Stimulated activated CD4-positive, alpha-beta T cell treated with anti-CD3 and anti-CD28 coated beads, Interleukin-1b, Interleukin-23, amount 100 ng/mL, for 4 hours (primary cell): ENCODE measurements at places on chromosomes 7 and 10.

GRCh38 chr7:143050931-143051330 lies 1.2 kb upstream of the OR6V1 start:
- no peak for DNase-seq

GRCh38 chr10:43194266-43194665 lies 56.0 kb downstream of the CSGALNACT2 start:
- no peak for DNase-seq

DNA sequence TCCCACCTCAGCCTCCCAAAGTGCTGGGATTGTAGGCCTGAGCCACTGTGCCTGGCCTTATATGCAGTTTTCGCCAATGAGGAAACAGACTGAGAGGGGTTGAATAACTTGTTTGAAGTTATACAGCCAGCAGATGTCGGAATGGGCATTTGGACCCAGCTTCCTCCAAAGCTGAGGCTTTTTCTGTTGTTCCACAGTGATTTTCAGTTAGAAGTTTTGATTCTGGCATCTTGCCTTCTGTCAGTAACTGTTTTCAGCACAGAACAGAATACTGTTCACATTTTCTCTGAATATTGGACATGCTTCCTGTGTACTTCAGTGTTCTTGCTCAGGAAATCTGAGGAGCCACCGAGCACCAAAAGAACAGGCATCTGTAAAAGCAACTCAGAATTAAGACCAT lies 287.2 kb downstream of the CAMK1D start:
- no peak for DNase-seq

- DNase-seq: no peak
Observed at GRCh38 chr10:63822496-63822895, 301.3 kb downstream of the REEP3 start.

DNA sequence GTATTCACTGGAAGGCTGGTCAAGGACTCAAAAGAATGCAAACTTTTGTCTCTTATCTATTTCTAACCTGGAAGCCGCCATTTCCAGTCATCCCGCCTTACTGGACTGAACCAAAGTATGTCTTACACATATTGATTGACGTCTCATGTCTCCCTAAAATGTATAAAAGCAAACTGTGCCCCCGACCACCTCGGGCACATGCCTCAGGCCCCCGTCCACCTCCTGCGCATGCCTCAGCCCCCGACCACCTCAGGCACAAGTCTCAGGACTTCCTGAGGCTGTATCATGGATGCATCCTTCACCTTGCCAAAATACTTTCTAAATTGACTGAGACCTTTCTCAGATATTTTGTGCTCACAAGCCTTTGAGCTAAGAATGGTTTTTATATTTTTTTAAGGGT lies 148.6 kb downstream of the PTPRN2 start:
- DNase-seq: no peak

- no peak for DNase-seq
Observed at GRCh38 chr10:44384601-44385025, 284 bp downstream of the CXCL12 start.
